Activated CD8-positive, alpha-beta T cell treated with anti-CD3 and anti-CD28 coated beads, Interleukin-2, amount 10 ng/mL, durations not matched to agents 7 days and 5 days (primary cell): ENCODE measurements at places on chromosomes 16 and 17. TPM values are rescaled to one million over a fixed set of nuclear protein-coding genes. Genes with fewer than 3 reads are reported as not detected.

DNA sequence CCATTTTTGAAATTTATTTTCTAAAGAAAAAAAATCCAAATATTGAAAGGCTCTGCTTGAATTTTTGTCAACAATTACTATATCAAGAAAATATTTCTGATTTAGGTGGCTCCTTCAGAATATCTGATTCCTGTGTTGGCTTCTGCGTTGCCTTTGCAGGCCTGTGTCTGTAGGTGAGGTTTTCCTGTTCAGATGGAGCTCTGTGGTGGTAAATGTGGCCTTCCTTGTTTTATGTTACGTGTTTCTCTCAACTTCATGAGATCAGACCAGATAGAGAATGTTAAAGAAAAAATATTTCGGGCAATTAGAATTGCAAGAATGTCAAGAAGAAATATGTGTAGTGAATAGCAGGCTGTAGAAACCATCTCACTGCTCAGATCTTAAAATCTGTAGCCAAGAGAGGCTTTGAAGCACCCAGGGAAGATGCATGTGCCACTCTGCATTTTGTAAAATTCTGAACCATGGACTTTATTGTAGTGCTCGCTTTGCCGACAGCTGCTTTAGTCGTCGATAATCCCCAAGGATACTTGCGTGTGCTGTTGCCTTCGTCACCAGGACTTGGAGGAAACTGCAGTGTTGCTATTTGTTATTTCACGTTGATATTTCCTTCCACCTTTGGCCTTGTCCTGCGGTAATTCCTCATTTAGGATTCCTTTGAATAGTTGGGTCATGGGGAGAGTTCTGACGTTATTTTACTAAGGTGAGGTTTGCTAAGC is 69.9 kb downstream of the RPTOR start:
- DNase-seq: no peak

GRCh38 chr17:32486701-32487472 is at the start of gene CDK5R1:
CDK5R1 (plus strand) TSS chr17:32486993; CDS start chr17:32487621, 628 bp downstream.
- peak; percentile 77 for DNase-seq

Gene GPR139
- not detected for total RNA-seq

DNA sequence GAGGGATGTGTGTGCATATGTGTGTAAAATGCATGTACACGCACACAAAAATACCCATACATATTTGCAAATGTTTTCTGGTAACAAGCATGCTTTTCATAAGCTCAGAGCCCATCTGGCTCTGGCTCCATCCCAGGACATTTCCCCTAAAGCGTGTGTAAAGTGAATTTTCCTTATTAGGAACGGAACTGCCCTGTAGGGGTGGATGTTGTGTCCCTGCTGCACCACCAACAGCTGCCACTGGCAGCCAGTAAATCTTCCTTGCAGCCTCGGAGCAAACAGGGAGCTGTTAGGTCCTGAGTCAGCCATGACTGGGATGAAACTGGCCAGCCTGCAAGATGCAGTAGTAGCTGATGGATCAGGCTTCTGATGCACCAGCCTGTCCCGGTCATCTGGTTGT is 393.5 kb downstream of the UTP18 start:
- DNase-seq: no peak

GRCh38 chr17:78980624-78980972 is 875 bp upstream of the LGALS3BP start:
- DNase-seq: no peak

- no peak for DNase-seq
These were observed 4.4 kb upstream of the WFIKKN2 start for GRCh38 chr17:50830994-50831393.

DNA sequence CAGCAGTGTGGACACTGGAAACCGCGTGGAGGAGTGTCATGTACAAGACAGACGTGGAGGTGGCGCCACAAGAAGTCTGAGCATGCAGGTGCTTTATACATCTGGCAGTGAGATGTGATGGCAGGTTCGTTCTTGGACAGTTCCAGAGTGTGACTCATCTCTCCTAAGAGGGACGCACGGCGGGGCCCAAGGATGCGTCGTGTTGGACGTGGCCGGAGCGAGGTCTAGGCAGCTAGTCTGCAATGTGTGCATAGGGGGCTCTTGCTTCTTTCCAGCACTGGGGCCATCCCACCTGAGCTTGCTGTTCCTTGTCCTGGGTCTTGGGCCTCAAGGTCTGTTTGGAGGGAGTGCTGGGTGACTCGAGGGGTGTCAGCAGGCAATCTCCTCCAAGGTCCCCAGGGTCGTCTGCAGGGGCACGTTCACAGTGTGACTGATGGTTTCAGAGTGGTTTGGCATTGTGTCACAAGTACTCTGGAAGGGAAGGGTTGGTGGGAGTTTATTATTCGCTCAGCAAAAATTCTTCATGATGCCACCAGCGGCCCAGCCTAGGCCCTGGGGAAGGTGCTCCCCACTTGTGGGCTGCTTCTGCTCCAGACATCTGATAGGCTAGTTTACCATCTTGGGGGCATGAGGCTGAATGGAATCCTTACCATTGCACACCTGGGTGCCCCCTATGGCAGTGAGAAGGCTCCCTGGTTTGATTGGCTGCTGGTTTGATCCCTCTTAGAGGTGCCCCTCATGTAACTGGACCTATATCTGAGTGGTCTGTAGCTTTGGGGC is 22.1 kb downstream of the SPACA3 start:
- no peak for DNase-seq

- DNase-seq: no peak
These were observed 34.9 kb downstream of the USP31 start for GRCh38 chr16:23114131-23114904.

GRCh38 chr17:64400642-64401041 is 10.0 kb upstream of the PECAM1 start:
- DNase-seq: no peak
